ENCODE measurements at places on chromosomes 7 and 10.
A peak's percentile ranks its signal among the peaks of the same experiment; 100 is the strongest.

GRCh38 chr7:72080865-72081510, 331.1 kb downstream of the CALN1 start:
- DNase-seq: no peak

- DNase-seq: peak; percentile 68
Observed at GRCh38 chr7:92765725-92766124, 70.6 kb downstream of the CDK6 start.

DNA sequence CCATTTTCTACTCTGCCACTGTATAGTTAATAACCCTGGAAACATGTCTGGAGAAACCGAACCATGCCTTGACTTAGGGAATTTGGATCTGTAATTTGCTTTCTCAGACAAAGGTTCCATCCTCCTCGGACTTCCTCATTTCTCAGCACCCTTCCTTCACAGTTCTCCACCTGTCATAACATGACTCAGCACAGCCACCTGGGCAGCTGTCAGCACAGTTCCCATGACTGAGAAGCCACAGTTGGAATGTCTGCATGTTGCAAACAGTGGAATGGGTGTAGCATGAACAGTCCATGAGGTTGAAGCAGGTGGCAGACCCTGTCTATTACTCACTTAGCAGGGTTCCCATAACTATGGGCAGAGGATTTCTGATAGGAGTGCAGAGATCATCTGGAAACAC, 634 bp upstream of the OR9A4 start:
- no peak for DNase-seq

DNA sequence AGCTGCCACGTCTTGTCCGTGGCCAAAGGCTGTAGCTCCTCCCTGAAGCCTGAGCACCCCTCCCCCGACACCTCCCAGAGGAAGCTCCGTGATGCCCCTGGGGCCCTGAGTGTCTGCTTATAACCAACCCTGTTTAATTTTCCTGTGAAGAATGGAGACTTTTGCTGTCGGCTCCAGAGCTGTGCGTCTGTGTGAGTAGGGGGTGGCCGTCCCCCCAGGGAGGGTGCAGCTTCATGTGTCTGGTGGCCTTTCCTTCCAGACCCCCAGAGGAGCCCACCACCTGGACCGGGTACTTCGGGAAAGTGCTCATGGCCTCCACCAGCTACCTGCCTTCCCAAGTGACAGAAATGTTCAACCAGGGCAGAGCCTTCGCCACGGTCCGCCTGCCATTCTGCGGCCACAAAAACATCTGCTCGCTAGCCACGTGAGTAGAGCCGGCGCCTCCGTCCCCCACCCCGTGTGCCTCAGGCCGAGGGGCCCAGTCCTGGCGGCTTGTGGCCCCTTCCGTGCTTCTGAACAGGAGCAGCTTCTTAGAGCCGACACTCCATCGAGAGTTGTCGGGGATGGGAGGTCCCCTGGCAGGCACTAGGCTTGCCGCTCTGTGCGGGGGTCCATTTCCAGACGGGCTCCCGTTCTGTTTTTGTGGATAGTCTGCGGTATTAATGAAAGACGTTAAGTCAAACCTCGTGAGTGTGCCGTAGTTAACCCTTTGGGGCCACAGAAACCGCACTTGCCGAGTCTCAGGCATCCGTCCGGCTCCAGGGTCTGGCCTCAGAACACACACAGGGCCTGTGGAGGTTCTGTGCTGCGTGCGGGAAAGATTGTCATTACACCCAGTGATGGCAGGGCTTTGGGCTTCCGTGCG, 37.1 kb downstream of the WIPI2 start:
- DNase-seq: no peak

DNA sequence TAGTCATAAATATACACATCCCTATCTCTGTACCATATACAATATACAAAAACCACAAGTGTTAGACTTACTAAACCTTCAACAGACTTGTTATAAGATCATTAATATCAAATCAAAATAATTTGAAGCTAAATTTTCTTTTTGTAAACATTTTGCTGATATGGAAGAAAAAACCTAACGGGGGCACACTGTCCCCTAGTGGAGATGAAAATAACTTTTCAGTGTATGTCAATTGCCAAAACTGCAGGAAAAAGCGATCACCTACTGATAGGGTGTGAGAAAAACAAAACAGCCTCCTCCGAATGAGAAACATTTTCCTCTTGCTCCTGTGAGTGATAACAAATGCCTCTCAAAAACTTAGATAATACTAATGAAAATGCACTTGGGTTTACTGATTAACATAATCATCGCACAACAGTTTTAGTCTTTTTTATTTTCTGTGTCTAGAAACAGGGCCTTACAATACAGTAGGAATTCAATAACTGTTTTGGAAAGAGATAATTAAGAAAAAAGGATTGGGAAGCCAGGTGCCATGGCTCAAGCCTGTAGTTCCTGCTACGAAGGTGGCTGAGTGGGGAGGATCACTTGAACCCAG, 322.7 kb downstream of the CRPPA start:
- no peak for DNase-seq

DNA sequence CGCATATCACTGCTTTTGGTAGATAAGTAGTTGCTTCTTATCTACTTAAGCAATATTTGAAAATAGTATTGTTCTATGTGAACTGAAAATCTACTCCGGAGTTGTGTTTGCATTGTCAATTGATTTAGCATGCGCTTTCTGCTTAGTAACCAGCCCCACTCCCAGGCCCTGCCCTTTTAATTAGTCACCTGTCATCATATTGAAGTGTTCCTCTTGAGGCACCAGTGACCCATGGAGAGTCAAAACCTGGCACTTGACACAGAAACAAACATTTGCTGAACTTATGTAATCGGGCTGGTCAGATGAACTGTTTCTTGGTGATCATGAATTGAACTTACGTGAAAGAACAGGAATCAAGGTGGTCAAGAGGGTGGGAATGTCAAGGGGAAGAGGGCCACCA, 27.8 kb upstream of the CDHR3 start:
- no peak for DNase-seq

GRCh38 chr7:113722006-113722405, 196.8 kb downstream of the PPP1R3A start:
- no peak for DNase-seq

GRCh38 chr7:2757904-2758672, 70.1 kb downstream of the AMZ1 start:
- peak; percentile 97 for DNase-seq

- no peak for DNase-seq
Observed at GRCh38 chr7:92333866-92334265, 88.1 kb downstream of the ANKIB1 start.

- DNase-seq: peak; percentile 22
Observed at GRCh38 chr7:26365077-26365900, 73.6 kb downstream of the SNX10 start.

DNA sequence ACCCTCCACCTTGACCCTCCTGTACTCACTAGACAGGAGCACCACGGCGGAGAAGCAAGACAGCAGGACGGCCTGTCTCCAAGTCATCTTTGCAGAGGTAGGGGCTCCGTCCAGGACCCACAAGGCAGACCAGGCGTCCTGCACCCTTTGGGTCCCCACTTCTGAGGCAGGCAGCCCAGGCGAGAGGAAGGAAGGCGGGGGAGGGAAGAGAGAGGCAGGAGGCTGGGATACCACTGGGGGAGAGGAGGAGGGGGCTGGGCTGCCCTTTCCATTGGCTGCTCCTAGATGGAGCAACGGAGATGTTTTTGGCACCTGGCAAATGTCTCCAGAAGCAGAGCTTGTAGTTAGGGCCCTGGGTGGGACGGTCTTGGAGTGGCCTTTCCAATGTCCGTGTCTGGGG, at the start of gene UCMA:
UCMA (minus strand) TSS at position 203 of the 400 bp plus-strand sequence; CDS start at position 87, 116 bp downstream.
- no peak for DNase-seq

DNA sequence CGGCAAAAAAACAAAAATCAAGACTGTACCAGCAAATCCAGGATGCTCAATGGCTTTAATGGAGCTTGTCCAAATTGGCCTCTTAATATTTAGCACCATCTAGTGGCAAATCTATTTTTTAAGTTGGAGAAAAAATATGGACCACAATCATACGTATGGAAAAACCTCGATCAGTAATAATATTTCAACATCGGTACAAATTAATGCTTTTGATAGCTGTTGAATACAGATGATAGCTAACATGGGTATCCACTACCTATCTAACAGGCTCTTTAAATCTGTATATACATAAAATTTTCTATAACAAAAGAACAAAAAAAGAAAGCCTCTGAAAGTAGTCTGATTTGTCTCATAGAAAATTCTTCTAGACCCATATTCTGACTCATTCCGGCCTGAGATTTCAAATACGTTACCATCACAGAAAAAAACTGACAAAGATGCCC, 29.2 kb downstream of the COA1 start:
- no peak for DNase-seq

GRCh38 chr10:63286754-63287264, 153.7 kb downstream of the NRBF2 start:
- no peak for DNase-seq

GRCh38 chr10:101008823-101009423, 9.3 kb downstream of the LZTS2 start:
- no peak for DNase-seq

- DNase-seq: no peak
Observed at GRCh38 chr7:157352516-157352915, 15.7 kb downstream of the DNAJB6 start.

GRCh38 chr10:93600446-93601145, 439 bp downstream of the RBP4 start:
- no peak for DNase-seq

DNA sequence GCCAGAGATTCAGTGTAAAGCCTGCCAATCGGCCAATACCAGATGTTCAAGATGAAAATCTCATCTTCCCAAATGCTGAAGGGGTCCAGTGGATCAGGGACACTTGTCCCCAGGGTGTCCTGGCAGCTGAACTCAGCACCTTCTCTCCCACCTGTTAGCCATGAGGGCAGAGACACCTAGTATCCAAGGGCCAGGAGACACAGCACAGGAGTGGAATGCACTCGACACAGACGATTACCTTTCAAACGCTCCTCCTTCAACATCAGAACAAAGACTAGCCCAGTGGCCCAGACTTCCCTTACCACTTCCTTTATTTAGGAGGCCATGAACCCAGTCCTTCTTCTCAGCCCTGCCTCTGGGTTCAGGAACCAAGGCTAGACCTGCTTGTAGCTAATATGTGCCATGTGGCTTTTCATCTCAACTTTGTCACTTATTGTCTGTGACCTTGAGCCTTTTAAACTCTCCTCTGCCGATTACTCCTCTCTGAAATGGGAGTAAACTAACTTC, 180.3 kb upstream of the PLXNA4 start:
- no peak for DNase-seq

- DNase-seq: no peak
Observed at GRCh38 chr10:101545898-101546297, 42.2 kb downstream of the POLL start.

DNA sequence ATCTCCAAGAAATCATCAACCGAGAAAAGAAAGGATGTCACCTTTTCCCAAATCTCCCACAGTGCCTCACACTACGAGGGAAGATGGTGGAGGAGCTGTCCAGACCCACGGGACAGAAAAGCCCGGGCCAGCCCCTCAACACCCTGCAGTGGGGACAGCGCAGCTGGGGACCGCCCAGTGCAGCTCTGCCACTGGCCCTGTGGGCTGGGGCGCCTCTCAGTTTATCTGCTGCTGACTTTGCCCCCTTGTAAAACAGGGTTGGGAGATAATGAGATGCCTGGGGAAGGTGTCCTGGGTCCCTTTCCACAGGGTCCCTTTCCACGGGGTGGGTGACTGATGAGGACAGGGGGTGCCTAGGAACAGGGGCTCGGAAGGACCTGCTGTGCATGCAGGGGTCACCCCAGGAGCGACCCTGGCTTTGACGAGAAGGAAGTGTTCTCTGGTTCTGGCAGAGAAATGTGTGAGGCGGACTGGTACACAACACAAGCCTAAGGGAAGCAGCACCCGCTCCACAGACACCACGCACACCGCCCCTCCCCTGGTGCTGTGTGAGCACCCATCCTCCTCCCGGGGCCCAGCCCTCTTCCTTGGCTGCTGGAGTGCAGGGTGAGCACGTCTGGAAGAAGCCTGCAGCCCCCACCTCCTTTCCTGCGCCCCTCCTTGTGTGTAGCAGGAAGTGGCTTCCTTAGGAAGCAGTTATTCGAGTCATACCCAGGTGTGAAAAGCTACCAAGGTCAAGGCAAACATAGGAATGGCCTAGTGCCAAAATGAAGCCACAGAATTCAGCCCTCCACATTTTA, 339.9 kb downstream of the DNAJB6 start:
- DNase-seq: no peak

DNA sequence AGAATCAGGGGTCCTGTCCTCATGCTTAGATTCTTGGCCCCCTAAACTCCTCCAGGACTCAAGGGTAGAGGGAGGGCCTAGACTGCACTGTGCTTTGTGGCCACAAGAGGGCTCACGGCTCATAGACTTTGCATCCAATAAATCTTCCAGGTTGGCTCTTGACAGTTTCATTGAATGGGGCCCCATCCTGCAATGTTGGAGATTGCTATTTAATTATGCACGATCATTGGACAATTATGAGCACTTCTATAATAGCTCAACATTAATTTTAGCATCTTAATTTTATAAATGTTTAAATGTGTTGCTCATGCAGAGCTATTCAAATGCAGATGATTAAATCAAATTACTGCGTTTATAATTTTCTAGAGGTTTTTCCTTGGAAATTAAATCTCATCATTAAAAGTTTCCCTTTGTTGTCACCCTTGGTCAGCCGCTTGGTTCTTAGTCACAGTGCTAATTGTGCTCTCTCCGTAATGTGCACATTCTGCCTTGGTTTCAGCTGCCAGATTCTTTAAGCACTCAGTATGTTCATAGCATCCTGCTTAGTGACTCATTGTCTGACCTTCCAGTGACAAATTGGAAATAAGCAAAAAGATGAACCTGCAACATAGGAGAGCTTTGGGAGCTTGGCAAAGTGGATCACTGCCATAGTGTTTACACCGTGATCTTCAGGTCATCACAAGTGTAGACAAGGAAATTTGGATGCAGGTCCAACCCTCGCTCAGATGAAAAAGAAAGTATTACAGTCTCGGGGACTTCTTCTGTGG, 33.4 kb upstream of the PLPP4 start:
- DNase-seq: peak; percentile 57

DNA sequence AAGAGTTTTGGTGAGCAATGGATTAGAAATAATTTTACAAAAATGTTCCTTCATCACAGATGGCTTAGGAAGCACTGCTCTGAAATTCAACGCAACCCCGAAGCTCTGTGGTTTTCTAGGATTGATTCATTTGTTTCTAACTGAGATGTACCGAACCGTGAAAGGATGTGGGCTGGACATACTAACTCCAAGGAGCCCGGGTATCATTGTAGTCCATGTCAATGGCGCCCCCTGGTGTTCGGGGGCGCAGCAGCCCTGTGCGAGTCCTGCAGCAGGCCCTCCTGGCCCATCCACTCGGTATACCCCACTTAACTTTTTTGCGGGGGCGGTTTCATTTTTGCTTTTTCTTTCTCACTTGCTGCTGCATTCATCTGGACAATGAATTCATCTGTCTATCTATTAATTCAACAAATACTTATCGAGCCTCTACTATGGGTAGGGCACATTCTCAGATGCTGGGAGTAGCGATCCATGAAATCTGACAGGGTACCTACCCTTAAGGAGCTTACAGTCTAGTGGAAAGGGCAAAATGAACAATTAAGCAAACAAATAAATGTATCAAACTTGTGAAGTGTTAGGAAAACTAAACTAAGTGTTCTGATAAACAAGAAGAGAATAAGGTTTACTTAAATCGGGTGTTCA, 25.2 kb upstream of the ITPRID1 start:
- no peak for DNase-seq

Data from GM04503 (cell line).